ENCODE measurements at places on chromosomes 1 and 21. TPM values are rescaled to one million over a fixed set of nuclear protein-coding genes. Genes with fewer than 3 reads are reported as not detected.

- peak overlapping the region; percentile 71 for H3K27ac ChIP-seq
- peaks cover 25% of the 10 kb centered on the region for H3K4me1 ChIP-seq
- H3K4me3 ChIP-seq, result no peak overlapping the region
- H3K27me3 ChIP-seq, result no peaks in the 10 kb centered on the region
These were observed 71.7 kb downstream of the PRRX1 start for GRCh38 chr1:170735366-170736263.

DNA sequence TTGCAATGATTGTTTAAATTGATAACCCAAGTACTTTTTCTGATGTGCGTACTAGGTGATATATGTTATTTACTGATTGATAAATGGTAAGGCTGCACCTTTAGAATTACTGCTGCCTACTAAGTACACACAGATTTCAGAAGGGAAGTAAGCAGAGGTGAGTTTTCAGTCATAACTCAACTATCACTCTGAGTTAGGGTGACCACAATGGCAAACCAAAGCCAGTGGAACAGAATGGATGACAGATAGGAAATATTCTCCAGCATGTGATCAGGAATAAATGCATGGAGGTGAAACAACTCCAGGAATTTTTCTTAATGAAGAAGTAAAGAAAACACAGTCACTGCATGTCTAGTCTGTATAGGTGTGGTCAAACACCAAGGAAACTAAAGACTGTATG is 7.5 kb upstream of the KCNJ15 start:
- H3K36me3 ChIP-seq, result no peaks in the 10 kb centered on the region
- no peaks in the 10 kb centered on the region for H3K27me3 ChIP-seq
- H3K4me3 ChIP-seq, result no peak overlapping the region
- DNase-seq, result no peak
- H3K27ac ChIP-seq, result no peak overlapping the region

GRCh38 chr21:43874085-43874805 is 9.2 kb downstream of the AGPAT3 start:
- peaks cover 44% of the 10 kb centered on the region for H3K4me1 ChIP-seq
- no peaks in the 10 kb centered on the region for H3K27me3 ChIP-seq
- no peak overlapping the region for H3K27ac ChIP-seq
- no peak overlapping the region for H3K4me3 ChIP-seq
- DNase-seq, result no peak
- peaks cover 26% of the 10 kb centered on the region for H3K36me3 ChIP-seq

ALX3 gene
- not detected for total RNA-seq

FABP3 gene
- 4,541 TPM for total RNA-seq

CD34 gene
- 48.8 TPM for total RNA-seq

ACTL8 gene
- total RNA-seq, result not detected
